ENCODE measurements at places on chromosomes 7 and 10.

- DNase-seq: peak; percentile 20
These were observed 181.2 kb upstream of the AGR3 start for GRCh38 chr7:17063045-17063383.

DNA sequence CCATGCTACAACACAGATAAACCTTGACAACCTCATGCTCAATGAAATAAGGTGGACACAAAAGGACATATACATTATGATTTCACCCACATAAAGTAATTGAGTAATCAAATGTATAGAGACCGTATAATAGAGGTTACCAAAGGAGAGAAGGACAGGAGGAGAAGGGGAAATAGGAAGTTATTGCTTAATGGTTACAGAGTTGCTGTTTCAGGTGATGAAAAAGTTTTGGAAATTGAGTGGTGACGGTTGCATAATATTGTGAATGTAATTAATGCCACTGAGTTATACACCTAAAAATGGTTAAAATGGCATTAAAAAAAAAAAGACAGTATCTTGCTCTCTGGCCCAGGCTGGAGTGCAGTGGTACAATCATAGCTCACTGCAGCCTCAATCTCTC lies 1.5 kb upstream of the OGDH start:
- no peak for DNase-seq

DNA sequence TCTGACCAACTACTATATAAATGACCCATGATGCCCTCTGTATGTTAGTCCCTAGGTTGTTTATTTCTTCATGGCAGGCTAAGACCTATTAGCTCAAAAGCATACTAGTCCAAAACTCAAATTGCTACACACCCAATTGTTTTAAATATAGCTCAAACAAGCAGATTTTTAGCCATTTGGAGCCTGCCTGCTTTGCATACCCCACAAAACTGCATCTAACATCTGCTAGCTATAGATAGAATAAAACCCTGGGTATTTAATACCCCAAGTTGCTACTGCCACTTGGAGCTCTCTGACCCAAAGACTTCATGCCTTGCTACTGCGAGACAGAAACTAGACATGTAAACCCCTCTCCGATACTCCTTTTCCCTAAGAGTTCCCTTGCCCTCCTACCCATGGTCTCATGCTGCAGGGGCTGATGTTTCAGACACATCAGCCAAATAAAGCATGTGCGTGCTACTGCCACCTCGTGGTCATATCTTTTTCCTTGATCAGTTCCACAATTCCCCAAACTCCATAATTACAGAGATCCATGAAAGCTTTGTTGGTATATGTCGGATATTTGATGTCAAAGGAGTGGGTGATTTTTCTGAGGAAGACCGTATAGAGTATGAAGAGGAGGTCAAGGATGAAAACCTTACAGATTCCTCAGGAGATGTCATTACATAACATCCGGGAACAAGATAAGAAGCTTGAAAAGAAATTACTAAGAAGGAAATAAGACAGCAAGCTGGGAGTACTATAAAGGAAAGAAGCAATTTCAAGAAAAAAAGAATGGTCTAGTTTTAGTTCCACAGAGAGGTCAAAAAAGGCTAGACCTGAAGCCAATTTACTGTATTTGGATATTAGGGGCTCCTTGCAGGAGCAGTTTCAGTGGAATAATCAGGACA lies 386.6 kb downstream of the SH2D4B start:
- no peak for DNase-seq

DNA sequence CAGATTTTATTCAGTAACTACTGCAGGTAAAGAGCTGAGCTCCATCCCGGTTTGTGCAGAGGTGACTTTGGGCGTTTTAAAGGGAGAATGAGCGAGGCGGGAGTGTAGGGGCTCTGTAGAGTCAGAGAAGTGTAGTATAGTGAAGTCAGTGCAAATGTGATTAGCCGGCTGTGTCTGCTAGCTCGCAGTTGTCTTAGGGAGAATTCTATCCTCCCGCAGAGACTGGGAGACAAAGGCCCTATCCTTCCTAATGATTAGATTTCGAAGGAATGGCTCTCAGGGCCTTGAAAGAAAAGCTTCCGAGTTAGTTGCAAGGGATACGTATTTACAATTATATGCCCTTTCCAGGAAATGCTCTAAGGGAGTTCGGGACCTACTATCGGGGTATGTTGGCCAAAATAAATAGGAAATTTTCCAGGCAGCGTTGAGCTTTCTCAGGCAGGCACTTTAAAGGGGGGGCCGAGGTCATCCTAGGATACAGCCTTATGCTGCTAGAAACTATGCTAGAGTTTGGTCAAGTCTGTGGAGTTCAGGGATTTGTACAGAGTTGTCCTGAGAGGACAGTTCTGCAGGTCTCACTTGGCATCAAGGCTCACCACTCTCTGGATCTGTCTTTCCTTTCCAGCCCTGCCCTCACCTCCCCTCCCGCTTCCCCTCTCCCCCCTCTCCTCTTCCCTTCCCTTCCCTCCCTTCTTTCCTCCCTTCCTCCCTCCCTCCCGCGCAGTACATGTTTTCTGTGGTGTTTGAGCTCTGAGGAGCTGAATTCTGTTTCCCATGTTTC lies 825 bp downstream of the MRPL32 start:
- DNase-seq: no peak

DNA sequence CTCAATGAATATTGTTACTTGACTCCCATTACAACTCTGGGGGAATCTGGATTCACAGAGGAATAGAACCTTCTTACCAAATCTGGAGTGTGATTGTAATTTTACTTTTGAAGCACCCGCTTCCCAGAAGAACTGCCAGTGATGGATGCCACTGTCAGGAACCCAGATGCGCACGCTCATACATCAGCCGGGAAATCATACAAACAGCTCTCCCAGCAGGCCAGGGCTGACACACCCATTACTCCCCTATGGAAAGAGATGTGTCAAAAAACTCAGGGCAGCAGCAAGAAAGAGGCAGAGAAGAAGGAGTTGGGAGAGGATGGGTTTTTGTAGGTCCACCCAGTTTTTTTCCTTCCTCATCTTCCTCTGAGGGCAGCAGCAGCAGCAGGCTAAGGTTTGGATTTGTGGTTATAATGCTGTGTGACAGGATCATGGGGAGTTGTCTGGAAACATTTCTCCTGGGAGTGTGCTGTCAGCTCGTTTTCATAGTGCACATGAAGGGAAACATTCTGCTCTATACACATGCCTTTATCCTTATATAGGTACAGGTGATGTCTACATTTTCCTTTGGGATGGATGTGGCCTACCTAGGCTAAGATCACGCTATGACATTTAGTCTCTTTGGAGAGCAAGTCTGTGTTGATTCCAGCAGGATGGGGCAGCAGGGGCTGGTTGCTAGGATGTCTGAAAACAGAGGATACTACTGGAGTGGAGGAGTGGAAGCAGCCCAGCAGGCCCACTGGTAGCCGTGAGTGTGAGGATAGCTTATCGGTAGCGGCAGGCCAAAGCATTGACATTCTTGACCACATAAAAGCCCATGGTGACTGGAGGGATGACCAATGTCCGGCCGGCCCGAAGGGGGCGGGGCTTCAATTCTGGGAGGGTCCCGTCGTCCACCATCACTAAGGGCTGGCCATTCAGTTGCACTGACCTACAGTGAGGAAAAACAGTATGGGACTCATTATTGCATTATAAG lies 12.4 kb upstream of the HPS1 start:
- no peak for DNase-seq

GRCh38 chr7:137880432-137880831 lies 33.7 kb upstream of the DGKI start:
- no peak for DNase-seq

DNA sequence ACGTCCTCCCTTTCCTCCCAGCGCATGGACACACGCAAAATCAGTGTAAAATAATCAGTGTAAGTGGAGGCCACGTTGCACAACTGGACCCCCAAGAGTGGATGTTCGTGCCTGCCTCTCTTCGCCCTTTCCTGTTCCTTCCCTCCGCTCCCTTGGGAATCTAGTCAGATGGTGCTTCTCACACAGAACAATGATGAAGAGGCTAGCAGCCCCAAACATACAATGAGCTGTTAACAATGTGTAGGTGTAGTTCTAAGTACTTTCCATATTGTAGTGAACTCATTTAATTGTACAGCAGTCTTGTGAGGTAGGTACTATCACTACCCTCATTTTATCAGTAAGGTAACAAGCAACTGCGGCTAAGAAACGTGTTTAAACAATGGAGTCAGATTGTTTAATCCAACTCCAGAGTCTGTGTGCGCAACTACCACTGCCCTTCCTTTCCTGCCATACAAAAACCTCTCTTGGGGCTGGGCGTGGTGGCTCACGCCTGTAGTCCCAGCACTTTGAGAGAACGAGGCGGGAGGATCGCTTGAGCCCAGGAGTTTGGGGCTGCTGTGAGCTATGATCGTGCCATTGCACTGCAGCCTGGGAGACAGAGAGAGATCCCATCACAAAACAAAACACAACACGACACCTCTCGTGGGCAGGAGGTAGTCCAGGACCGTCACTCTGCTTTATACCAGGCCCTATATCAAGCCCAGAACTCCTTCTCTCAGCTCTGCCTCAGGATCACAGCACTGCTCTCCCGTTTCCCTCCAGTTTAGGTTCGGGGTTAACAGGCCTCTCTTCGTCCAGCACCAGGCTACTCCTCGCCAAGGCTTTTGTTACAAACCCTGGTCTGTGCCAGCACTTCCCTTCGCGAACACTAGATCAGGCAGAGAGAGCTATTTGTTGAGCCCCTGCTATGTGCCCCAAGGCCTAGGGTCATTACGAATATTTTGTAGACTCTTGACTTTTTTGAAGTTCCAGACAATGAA lies 1.1 kb downstream of the FKBP9 start:
- DNase-seq: no peak

GRCh38 chr10:114157912-114158311 lies 16.1 kb downstream of the CCDC186 start:
- no peak for DNase-seq

- no peak for DNase-seq
These were observed 211.9 kb upstream of the VSTM2A start for GRCh38 chr7:54330216-54330800.

DNA sequence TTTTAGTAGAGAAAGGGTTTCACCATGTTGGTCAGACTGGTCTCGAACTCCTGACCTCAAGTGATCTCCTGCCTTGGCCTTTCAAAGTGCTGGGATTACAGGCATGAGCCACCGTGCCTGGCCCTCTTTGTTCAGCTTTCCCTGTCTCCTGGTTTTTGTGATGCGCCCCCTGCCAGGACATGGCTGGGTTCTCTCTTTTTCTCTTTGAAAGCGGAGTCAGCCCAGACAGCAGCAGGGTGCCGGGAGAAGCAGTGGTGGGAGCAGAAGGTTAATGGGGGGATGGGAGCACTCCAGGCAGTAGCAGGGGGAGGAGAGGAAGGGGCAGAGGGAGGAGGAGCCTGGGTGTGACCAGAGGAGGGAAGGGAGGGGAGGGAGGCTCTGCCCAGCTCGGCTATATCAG lies 1.8 kb downstream of the MUC3A start:
- DNase-seq: no peak

DNA sequence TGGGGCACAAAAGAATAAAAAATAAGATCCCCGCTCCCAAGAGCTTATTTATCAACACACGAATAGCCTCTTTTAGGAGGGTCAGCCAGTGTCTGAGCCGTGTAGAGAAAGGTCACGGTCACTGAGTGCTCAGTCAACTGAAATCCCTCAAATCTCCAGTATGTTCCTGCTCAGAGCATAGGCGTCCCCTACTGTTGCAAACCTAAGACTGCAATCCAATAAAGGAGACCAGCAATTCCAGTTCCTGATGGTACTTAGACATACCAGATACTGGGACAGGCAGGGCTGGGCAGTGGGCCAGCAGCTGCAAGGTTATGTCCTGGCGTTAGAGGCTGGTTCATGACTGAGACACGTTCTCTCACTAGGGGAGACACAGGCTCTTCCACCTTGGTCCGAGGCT lies 93.6 kb downstream of the CACNB2 start:
- DNase-seq: no peak

GRCh38 chr10:8006274-8006999 lies 48.1 kb upstream of the GATA3 start:
- DNase-seq: no peak

GRCh38 chr10:15313843-15314242 lies 57.2 kb downstream of the FAM171A1 start:
- no peak for DNase-seq

GRCh38 chr10:73306171-73306708 lies 52.4 kb downstream of the CFAP70 start:
- DNase-seq: no peak

DNA sequence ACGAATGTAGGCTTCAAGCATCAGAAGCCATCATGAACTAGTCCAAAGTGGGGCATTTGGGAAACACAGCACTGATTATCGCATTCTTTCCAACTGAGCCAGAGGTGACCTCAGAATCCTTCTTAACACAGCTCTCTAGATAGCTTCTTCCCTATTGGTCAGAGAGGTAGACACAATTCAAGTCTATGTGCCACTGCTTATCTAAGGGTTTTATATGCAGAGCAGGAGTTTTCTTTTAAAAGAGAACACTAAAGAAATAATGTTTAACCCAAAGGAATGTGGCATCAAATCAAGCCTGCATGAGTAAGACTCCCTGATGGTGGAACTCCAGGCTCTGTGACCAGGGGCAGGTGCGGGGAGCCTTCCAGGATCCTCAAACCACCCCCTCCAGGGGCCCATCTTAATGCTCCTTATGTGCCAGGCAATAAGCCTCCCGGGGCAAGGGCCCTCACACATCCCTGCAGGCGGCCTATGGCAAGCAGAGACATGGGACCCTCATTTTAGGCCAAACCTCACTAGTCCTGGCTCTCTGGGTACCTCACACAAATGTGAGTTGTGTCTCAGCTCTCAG lies 13.8 kb downstream of the HSPA12A start:
- no peak for DNase-seq

GRCh38 chr7:92058040-92058439 lies 76.2 kb downstream of the CYP51A1 start:
- DNase-seq: peak; percentile 17

DNA sequence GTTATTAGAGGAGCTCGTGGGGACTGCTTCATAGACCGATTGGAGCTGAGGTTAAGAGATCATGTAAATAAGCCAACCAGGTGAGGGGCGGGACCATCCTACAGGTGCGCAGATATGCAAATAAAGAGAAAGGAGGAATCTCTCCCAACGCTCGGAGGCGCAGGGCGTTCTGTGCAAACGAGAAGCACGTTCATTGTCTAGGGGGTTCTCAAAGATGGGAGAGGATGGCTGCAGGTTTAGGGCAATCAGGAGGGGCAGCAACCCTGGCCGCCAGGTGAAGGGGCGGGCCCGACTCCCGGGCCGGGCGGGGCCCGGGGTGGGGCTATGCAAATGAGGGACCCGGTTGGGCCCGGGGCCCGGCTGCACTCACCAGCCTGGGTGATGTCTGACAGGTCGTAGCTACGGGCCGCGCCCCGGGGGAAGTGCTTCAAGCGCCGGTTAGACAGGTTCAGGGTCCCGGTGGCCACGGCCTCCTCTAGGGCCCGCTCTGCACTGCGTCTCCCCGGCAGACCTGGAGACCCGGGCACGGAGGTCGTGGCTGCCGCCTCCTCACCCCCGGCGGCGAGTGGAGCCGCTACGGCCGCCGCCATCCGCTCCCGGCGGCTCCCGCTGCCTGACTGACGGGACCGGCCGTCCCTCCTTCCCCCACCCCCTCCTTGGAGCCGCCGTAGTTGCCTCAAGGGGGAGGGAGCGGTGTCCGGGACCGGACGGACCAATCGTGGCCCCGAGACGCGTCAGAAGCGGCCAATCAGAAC lies at the start of gene LRCH4:
Gene LRCH4 (minus strand): TSS at position 619 of the 755 bp plus-strand sequence. CDS start 29 bp downstream, at position 590.
- DNase-seq: peak; percentile 39

- no peak for DNase-seq
These were observed 11.3 kb upstream of the SLC25A28 start for GRCh38 chr10:99631496-99631895.

GRCh38 chr7:136033413-136034031 lies 56.4 kb upstream of the MTPN start:
- DNase-seq: no peak
